ENCODE measurements at places on chromosomes 11 and 22.

DNA sequence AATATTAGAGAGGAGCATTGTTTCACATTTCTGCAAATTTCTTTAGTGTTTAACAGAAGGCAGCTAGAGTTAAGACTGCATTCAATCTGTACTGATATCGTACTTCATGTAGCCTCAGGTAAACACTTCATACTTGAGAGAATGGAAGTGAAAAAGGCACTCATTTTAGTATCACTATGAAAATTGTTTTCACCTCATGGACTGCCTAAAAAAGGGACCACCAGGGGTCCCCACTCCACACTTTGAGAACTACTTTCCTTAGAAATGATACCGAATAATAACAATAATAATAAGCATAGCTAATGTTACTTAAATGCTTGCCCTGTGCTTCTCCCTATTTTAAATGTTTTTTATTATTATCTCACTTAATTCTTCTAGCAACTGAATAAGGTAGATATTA, 95.1 kb downstream of the BLID start:
- H3K36me3 ChIP-seq, result no peaks in the 10 kb centered on the region
- no peak for ATAC-seq
- no peak overlapping the region for H3K27ac ChIP-seq
- H3K4me1 ChIP-seq, result no peaks in the 10 kb centered on the region
- H3K4me3 ChIP-seq, result no peak overlapping the region

DNA sequence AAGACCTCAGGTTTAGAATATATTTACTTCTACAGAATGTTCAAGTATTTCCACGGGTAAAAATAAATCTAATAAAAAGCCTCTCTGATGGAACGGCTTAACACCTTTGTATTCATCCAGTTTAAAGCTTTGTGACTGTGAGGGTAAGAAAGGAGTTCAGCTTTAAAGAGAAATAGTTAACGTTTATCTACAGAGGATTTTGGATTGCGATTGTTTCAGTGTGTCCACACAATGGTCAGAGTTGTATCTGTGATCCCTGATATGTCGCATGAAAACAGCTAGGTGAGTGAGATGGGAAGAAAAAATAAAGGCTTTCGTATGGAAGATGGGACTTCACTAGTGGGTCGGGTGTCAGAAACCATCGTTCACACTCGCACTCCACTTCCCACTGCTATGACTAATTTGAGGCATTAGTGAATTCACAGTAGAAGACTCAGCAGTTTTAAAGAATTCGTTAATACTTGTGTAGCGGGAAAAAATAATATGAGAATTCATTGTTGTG, 1.6 kb downstream of the APLP2 start:
- H3K27me3 ChIP-seq, result peaks cover 9% of the 10 kb centered on the region
- H3K4me3 ChIP-seq, result peak overlapping the region; percentile 82
- H3K27ac ChIP-seq, result peak overlapping the region; percentile 60
- H3K36me3 ChIP-seq, result no peaks in the 10 kb centered on the region
- peaks cover 25% of the 10 kb centered on the region for H3K4me1 ChIP-seq
- no peak for ATAC-seq

GRCh38 chr11:19871531-19871930, 158.9 kb downstream of the NAV2 start:
- H3K4me3 ChIP-seq, result no peak overlapping the region
- no peaks in the 10 kb centered on the region for H3K36me3 ChIP-seq

DNA sequence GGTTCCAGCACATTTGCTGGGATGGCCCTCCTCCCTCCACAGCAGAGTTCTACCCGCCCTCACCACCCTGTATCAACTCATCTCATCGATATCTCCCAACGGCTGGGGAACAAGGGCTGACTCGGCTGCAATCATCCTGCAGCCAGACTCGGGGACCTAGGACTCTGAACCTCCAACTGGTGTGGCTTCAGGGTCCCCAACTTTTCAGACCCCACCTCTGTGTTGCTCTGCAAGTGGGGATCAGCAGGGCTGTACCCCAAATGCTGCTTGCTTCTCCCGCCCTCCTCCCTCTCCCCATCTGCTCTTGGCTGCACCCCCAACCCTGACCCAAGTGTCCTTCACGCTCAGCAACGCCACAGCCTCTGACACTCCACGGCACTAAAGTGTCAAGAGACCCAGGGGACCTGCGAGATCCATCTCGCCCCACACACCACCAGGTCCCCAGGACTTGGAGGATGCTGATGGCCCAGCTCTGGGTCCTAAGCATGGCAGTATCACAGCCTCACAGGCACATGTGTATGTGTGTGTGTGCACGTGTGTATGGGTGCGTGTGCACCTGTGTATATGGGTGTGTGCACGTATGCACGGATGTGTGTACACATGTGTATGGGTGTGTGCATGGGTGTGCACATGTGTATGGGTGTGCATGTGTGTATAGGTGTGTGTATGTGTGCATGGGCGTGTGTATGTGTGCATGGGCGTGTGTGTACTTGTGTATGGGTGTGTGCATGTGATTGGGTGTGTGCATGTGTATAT, 26.4 kb downstream of the KCNQ1 start:
- peaks cover 16% of the 10 kb centered on the region for H3K36me3 ChIP-seq
- ATAC-seq, result no peak
- H3K27me3 ChIP-seq, result no peaks in the 10 kb centered on the region
- H3K4me1 ChIP-seq, result peaks cover 61% of the 10 kb centered on the region
- H3K4me3 ChIP-seq, result no peak overlapping the region
- no peak overlapping the region for H3K27ac ChIP-seq

DNA sequence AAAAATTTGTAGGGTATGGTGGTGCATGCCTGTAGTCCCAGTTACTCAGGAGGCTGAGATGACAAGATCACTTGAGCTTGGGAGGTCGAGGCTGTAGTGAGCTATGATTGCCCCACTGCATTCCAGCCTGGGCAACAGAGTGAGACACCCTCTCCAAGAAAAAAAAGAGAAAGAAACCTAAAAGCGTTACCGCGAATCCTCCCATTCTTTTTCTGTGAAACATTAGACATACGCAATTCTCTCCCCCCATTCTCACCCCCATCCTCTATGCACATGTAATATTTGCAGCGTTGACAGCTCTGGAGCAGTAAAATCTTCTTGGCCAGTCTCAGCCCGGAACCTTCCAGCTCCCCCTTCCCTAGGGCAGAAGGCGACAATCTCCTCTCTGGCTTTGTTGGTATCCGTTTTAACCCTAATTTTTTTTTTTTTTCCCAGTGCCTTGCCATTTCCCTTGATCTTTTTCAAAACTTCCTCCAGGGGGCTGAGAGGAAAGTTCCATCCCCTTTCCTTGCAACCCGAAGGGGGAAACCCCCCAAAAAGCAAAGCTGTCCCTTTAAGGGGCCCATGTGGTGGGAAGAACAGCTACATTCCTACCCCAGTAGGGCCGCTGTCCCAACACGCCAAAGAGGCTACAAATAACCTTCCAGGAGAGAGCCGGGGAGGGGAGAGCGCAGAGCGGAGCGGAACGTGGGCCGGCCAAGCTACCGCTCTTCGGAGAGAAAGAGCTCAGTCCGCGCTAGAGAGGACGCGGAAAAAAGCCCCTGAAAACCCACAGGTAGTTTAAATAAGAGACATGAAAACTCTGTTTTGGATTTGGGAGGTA, 1.9 kb downstream of the LRP4 start:
- H3K36me3 ChIP-seq, result no peaks in the 10 kb centered on the region
- peaks cover 82% of the 10 kb centered on the region for H3K27me3 ChIP-seq

GRCh38 chr11:88174709-88175568, at the start of gene RAB38:
TSS of gene RAB38 (minus strand) at chr11:88175443. CDS start at chr11:88175384, 59 bp downstream.
- H3K36me3 ChIP-seq, result no peaks in the 10 kb centered on the region
- peak; percentile 74 for ATAC-seq
- H3K4me3 ChIP-seq, result peak within 1 kb of the TSS; percentile 63
- peaks cover 6% of the 10 kb centered on the region for H3K27me3 ChIP-seq
- H3K4me1 ChIP-seq, result peaks cover 13% of the 10 kb centered on the region
- H3K27ac ChIP-seq, result peak within 1 kb of the TSS; percentile 46

GRCh38 chr11:122743949-122744348, 88.4 kb downstream of the UBASH3B start:
- H3K36me3 ChIP-seq, result no peaks in the 10 kb centered on the region
- no peak overlapping the region for H3K27ac ChIP-seq
- H3K4me1 ChIP-seq, result no peaks in the 10 kb centered on the region
- H3K27me3 ChIP-seq, result no peaks in the 10 kb centered on the region
- H3K4me3 ChIP-seq, result no peak overlapping the region
- ATAC-seq, result peak; percentile 79

- no peak overlapping the region for H3K27ac ChIP-seq
- ATAC-seq, result no peak
- peaks cover 33% of the 10 kb centered on the region for H3K27me3 ChIP-seq
- H3K36me3 ChIP-seq, result no peaks in the 10 kb centered on the region
- H3K4me1 ChIP-seq, result no peaks in the 10 kb centered on the region
Measured at GRCh38 chr11:71355281-71355680, 92.9 kb downstream of the DHCR7 start.

GRCh38 chr11:102012946-102013345, 34.3 kb upstream of the CFAP300 start:
- H3K4me3 ChIP-seq, result no peak overlapping the region
- no peak for ATAC-seq
- H3K36me3 ChIP-seq, result no peaks in the 10 kb centered on the region

GRCh38 chr11:59960502-59961381, 3.1 kb upstream of the OOSP4A start:
- no peak overlapping the region for H3K4me3 ChIP-seq
- no peak overlapping the region for H3K27ac ChIP-seq
- no peak for ATAC-seq
- peaks cover 11% of the 10 kb centered on the region for H3K27me3 ChIP-seq

- no peaks in the 10 kb centered on the region for H3K27me3 ChIP-seq
- ATAC-seq, result no peak
- peaks cover 14% of the 10 kb centered on the region for H3K36me3 ChIP-seq
- no peak overlapping the region for H3K27ac ChIP-seq
- no peak overlapping the region for H3K4me3 ChIP-seq
- no peaks in the 10 kb centered on the region for H3K4me1 ChIP-seq
Measured at GRCh38 chr11:59802639-59803176, 7.9 kb downstream of the MRPL16 start.

DNA sequence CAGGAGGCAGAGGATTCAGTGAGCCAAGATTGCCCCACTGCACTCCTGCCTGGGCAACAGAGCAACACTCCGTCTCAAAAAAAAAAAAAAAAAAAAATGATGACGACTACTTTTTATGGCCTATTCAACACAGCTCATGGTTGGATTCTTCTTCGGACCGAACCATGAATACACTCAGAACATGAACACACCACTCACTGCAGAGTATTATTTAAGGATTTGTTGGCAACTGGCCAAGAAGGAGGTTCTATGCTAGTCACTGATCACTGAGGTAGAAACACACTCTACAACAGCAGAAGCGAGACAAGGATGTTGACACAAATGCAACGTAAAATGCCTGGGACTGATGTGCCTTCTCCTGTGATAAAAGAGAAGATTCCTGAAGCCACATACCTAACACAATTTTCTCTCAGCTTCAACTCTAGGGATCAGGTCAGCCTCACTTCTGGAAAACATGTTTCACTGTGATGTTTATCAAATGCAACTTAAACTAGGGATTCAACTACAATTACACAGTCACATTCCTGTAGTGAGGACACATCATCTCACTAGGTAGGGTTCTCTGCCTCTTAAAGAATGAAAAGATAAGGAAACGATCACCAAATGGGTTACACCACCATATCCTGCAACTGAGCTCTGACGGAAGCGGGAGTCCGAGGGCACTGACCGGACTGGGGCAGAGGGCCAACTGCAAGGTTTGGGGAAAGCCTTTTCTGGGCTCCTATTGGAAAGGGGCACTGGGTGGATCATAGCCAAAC, 82.5 kb downstream of the SGSM3 start:
- no peak for ATAC-seq
- peaks cover 51% of the 10 kb centered on the region for H3K4me1 ChIP-seq
- no peak overlapping the region for H3K4me3 ChIP-seq
- H3K27ac ChIP-seq, result peak overlapping the region; percentile 35
- peaks cover 30% of the 10 kb centered on the region for H3K36me3 ChIP-seq

GRCh38 chr11:29781268-29781667, 235.6 kb downstream of the KCNA4 start:
- peak; percentile 52 for ATAC-seq
- no peak overlapping the region for H3K27ac ChIP-seq
- H3K4me1 ChIP-seq, result no peaks in the 10 kb centered on the region

DNA sequence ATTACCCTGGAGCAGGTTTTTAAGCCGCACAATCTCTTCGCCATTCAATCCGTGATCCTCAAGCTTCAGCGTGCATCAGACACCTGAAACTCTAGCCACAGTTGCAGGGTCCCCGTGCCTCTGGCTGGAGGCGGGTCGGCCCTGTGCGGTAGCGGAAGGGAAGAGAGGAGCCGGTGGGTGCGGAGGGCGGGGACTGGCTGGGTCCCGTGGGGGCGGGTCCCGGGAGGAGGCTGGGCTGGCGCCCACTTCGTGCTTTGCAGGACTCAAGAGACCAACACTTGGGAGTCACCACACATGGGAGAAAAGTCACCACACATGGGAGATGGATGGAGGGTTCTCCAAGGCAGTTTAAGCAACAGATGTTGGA, 772 bp downstream of the C22orf15 start:
- peak overlapping the region; percentile 57 for H3K4me3 ChIP-seq
- peaks cover 53% of the 10 kb centered on the region for H3K4me1 ChIP-seq
- peaks cover 5% of the 10 kb centered on the region for H3K36me3 ChIP-seq
- ATAC-seq, result no peak
- peak overlapping the region; percentile 45 for H3K27ac ChIP-seq

DNA sequence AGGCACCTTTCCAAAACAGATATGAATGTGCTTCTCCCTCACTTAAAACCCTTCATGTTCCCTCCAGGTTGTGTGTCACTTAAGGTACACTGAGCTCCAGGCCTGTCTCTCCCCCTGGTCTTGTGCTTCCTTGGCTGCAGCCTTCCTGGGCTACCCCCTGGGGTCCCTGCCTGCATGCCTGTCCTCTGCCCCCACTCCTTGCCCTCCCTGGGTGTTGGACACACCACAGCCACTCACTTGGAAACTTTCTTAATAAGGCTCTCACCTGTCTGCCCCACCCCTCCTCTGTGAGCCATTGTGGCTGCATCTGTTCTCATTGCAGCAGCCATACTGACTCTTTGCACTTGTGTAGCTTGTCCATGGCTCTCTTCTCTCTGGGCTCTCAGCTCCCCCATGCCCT, 60.6 kb downstream of the CABIN1 start:
- H3K4me1 ChIP-seq, result peaks cover 50% of the 10 kb centered on the region
- no peak overlapping the region for H3K4me3 ChIP-seq
- peaks cover 53% of the 10 kb centered on the region for H3K36me3 ChIP-seq
- H3K27me3 ChIP-seq, result no peaks in the 10 kb centered on the region
- H3K27ac ChIP-seq, result peak overlapping the region; percentile 53
- no peak for ATAC-seq

- H3K27ac ChIP-seq, result no peak overlapping the region
- H3K27me3 ChIP-seq, result no peaks in the 10 kb centered on the region
- peaks cover 75% of the 10 kb centered on the region for H3K36me3 ChIP-seq
- H3K4me1 ChIP-seq, result no peaks in the 10 kb centered on the region
- no peak overlapping the region for H3K4me3 ChIP-seq
- ATAC-seq, result no peak
Measured at GRCh38 chr11:59117774-59118173, 10.7 kb downstream of the FAM111B start.

Measured in stimulated activated memory B cell treated with anti-CD40 and anti-IgM and Interleukin-4, amounts not matched to agents 10 μg/mL and 1 μg/mL and 100 μg/mL, for 72 hours (primary cell).